ENCODE measurements at places on chromosomes 11 and 22. TPM values are rescaled to one million over a fixed set of nuclear protein-coding genes. Genes with fewer than 3 reads are reported as not detected.

The MYO7A gene
- 0.18 TPM for total RNA-seq

The NAALAD2 gene
- total RNA-seq: under 0.01 TPM

The BBOX1 gene
- total RNA-seq: not detected

The MCHR1 gene
- not detected for total RNA-seq

The IL17RA gene
- 6.8 TPM for total RNA-seq

The SPON1 gene
- total RNA-seq: not detected

The C22orf31 gene
- total RNA-seq: not detected

The PARVA gene
- total RNA-seq: 21.5 TPM

The OR4C46 gene
- not detected for total RNA-seq

The APOBEC3H gene
- total RNA-seq: not detected

The TRIM68 gene
- 14.4 TPM for total RNA-seq

The TRPM5 gene
- not detected for total RNA-seq

The MUC15 gene
- not detected for total RNA-seq

The USH1C gene
- not detected for total RNA-seq

The CALCA gene
- total RNA-seq: not detected

The E2F8 gene
- 1.0 TPM for total RNA-seq

The CXCR5 gene
- total RNA-seq: not detected

The VSIG10L2 gene
- not detected for total RNA-seq

The CSF2RB gene
- total RNA-seq: 3.5 TPM

The ISX gene
- total RNA-seq: not detected

The OR51D1 gene
- total RNA-seq: not detected

The KRTAP5-9 gene
- not detected for total RNA-seq
